NCI-H524 treated with DMSO at 0.1 percent for 48 hours (cell line): ENCODE measurements at places on chromosomes 7 and 10.

DNA sequence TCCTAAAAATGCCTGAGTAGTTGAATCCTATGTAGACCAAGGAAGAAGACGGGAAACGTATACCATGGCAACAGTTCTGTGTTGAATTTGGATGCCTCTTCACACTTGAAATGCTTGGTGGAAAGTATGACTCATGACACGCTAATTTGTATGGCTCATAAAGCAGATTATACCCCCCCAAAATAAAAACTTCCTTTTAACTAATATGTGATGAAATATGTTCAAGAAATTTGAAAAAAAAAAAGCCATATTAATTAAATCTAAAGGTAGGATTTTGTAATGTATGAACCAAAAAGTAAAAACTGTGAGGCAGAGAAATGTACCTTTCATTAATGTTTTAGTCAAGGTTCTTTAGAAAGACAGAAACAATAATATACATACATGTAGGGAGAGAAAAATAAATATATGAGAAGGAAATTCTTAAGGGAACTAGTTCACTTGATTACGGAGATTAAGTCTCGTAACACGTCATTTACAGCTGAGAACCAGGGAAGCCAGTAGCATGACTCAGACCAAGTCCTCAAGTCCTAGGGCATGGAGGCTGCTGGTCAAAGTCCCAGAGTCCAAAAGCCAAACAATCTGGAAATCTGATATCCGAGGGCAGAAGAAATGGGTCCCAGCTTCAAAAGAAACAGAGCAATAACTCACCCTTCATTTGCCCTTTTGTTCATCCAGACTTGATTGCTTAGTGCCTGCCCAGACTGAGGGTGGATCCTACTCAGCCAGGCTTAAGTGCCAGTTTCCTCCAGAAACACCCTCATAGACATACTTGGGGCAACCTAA is 485.1 kb downstream of the SEMA3D start:
- DNase-seq, result no peak

GRCh38 chr7:95476904-95477594 is 8.7 kb upstream of the ASB4 start:
- DNase-seq, result no peak

DNA sequence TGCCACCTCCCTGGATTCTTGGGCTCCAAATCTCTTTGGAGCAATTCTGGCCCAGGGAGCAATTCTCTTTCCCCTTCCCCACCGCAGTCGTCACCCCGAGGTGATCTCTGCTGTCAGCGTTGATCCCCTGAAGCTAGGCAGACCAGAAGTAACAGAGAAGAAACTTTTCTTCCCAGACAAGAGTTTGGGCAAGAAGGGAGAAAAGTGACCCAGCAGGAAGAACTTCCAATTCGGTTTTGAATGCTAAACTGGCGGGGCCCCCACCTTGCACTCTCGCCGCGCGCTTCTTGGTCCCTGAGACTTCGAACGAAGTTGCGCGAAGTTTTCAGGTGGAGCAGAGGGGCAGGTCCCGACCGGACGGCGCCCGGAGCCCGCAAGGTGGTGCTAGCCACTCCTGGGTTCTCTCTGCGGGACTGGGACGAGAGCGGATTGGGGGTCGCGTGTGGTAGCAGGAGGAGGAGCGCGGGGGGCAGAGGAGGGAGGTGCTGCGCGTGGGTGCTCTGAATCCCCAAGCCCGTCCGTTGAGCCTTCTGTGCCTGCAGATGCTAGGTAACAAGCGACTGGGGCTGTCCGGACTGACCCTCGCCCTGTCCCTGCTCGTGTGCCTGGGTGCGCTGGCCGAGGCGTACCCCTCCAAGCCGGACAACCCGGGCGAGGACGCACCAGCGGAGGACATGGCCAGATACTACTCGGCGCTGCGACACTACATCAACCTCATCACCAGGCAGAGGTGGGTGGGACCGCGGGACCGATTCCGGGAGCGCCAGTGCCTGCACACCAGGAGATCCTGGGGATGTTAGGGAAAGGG is 913 bp downstream of the NPY start:
- DNase-seq, result no peak

DNA sequence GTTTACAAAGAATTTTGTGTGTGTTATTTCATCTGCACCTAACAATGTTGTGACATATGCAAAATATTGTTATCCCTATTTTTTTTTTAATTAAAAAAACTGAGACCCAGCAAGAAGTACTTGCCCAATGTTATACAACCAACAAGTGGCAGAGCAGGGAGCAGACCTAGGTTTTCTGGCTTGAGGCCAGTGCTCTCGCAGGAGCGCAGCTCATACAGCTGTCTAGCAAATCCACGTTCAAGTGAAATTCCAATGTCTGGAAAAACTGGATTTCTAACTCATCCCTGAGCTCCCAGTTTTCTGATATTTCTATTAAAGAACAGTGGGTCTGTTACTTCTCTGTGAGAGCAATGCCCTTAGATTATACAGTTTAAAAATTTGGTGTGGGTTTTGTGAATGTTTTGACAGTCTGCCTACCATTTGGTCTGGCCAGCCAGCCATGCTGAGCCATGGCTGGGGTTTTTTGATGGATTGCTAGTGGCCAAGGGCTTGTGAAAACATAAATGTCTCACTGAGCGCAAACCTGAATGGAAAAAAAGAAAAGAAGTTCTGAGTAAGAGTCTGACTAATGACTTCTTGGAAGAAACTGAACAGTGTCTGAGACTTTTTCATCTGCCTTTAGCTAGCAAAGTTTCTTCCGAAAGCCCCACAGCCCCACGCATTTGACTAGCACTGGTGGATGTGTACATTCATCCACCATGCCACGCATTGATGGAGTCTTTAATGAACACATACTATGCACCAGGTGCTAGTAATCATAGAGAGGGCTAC is 15.4 kb upstream of the PRF1 start:
- no peak for DNase-seq

DNA sequence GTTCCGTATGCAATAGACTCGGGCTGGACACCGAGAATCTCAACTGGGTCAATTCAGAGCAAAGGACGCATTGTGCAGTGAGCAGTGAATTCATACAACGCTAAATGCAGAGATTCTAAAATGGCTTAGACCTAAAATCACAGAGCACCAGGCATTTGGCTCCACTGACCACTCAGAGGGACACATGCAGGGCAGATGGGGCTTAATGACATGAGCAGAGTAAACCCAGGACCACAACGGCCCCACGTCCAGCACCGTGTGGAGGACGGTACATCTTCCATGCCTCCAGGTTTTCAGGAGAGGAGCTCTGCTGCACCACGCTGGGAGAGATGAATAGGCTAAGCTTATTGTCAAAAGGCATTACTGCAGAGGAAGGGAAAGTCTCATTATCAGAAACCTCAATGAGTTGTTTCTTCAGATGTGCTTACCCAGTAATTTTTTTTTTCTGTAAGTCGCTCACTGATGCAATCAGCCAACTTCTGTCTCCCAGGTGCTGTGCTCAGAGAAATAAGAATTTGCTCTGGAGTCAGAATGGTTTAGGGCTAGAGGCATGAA is 555.0 kb downstream of the PTPRN2 start:
- no peak for DNase-seq

- DNase-seq, result no peak
These were observed 205.3 kb upstream of the ZNF32 start for GRCh38 chr10:43854007-43854406.

DNA sequence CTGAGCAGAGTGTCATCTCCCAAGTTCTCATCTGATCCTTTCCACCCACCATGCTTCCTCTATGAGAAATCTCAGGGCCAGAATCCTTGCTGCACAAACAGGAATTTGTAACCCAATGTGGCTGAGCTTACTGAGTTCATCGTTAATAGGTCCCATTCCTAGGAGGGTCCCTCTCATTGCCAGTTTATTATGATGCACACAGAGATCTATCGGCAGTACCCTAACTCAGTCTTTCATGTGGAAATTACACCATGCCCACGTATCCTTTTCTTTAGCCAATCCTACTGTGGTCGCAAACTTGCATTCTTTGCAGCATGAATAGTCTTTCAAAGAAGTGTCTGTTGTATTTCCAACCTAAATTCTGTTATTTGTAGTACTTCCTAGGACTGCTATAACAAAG is 12.1 kb downstream of the TMEM236 start:
- no peak for DNase-seq

GRCh38 chr7:105799006-105799405 is 77.4 kb downstream of the ATXN7L1 start:
- DNase-seq, result no peak

DNA sequence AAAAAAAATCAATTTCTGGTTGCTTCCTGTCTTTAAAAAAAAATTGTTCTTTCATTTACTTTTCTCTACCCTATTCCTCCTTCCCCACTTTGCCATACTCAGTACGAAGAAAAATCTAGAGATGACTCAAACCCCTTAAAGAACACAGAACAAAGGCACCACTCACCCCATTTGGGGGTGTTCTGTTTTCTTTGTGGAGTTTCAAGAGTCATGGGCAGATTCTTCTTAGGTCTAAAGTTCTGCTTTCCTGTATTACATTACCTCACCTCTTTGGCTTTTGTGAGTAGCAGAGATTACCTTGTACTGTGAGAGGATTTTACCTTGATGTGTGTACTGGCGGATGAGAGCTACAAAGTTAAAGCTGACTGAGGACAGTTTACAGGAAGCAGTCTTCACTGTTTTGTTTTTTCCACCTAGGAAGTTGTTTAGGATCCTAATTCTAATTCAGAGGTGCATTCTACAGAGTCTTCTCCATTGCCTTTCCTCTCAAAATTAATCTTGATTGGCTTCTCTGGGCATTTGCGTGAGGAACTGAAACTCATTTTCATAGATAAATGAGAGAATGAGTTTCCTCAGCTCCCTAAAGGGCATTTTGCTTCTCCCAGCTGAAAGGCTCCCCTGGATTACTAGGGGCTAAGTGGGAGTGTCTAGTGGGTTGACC is 20.7 kb downstream of the AVL9 start:
- DNase-seq, result no peak

- no peak for DNase-seq
These were observed 20.1 kb upstream of the HDAC9 start for GRCh38 chr7:18475488-18475887.

DNA sequence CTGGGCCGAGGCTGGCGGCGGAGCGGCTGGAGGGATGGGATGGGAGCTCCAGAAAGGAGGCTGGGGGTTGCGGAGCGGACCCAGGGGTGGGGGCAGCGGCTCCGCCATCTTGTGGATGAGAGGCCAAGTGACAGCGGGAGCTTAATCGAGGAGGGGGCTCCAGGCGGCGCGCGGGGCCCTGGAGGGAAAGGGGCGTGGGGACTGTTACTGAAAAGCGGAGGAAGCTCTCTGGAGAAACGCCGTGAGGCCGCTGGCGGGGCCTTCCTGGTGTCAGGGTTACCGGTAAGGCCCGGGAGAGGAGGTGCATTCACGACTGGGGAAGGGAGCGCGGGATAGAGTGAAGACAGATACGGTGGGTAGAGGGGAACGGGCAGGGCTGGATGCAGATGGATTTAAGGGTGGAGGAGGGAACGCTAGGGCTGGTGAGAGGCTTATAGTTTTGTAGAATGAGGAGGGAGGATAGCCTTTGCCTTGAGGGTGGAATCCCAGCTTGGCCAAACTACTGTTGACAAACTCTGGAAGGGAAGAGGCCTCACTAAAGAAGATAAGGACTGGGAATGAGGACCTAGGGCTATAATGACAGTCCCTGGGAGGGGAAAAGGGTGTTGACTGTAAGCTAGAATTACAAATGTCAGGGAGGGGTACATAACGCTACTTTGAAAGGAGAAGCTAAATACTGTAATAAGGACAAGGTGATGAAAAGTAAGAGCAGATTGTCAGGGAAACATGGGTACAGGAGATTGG is 535 bp downstream of the BTRC start:
- no peak for DNase-seq

DNA sequence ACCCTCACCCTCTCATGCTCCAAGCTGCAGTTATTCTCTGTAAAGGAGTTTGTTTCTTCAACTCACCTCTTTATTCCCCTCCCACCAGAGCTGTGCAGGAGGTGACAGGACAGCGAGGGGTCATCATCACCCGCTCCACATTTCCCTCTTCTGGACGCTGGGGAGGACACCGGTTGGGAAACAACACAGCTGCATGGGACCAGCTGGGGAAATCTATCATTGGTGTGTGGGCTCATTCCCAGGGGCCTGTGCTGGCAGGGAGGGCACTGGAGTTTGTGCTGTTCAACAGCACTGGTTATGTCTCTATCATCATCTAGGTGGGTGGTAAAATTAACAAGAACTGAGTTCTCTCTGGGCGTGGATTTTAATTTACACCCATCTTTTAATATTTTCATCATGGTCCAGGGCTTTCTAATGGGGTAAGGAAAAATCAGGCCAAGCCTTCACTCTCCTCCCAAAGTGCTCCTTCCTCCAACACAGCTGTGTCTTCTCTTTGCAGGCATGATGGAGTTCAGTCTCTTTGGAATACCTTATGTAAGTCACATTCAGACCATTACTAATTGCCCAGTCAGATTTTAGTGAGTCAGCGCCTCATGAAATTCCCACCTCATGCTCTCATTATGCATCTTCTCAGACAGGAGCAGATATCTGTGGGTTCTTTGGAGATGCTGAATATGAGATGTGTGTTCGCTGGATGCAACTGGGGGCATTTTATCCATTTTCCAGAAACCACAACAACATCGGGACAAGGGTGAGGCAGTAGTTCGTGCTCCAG is 61.6 kb downstream of the PRSS58 start:
- no peak for DNase-seq

DNA sequence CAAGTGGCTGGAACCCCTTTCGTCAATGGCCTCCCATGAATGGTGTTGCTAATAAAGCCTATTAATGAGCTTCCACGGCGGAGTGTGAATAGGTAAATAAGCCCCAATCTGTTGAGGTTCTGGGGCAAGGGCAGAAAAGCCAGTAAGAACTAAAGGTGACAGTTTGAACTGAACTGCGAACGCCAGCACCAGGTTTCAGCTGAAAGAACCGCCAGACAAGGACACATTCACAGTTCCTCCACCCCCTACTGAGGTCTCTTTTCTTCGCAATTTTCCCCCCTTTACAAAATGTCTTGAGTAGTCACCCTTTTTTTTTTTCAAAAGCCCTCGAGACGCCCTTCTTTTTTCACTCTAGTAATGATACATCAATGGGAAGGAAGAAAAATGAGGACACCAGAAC is 2.4 kb upstream of the FGFR2 start:
- DNase-seq, result no peak

- no peak for DNase-seq
These were observed 108.3 kb downstream of the ANK3 start for GRCh38 chr10:60281331-60281730.

GRCh38 chr10:88989824-88990383 is 694 bp upstream of the FAS start:
- no peak for DNase-seq

- no peak for DNase-seq
These were observed 13.3 kb downstream of the SLC26A5 start for GRCh38 chr7:103432712-103433111.

- DNase-seq, result no peak
These were observed 28.4 kb downstream of the PFKFB3 start for GRCh38 chr10:6231146-6231545.

DNA sequence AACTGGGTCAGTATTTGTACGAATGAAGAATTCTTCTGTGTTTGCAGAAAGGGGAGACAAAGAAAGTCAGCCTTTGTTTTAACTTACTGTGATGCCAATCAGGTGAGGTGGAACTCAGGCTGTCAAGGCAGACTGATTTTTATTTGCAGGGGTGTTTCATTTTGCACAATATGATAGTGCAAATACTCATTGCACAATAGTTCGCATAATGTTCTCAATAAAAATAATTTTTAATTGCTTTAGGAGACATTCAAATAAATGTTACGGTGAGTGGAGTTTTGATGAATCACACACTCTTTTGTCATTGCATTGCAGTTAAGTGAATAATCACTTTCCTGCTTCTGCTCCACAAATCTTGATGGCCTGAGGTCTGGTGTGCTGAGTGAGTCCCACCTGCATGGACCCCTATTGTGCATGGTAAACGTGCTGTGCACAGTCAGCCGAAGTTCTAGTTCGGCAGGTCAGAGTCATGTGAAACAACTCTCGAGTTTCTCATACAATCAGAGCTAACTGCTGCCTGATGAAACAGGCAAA is 141.3 kb upstream of the FZD8 start:
- no peak for DNase-seq
